ENCODE measurements at places on chromosomes 3 and 15. TPM values are rescaled to one million over a fixed set of nuclear protein-coding genes. Genes with fewer than 3 reads are reported as not detected.

The OR4F6 gene
- not detected for total RNA-seq

The COL7A1 gene
- total RNA-seq = 104 TPM

The SORD gene
- total RNA-seq = 18.5 TPM

The CNTN4 gene
- 2.3 TPM for total RNA-seq

The ZKSCAN7 gene
- total RNA-seq = 7.1 TPM

The ALDH1A3 gene
- total RNA-seq = 22.7 TPM

The PATL2 gene
- total RNA-seq = not detected

The GOLGA6D gene
- not detected for total RNA-seq

The ITIH4 gene
- total RNA-seq = not detected

The DTWD1 gene
- 56.0 TPM for total RNA-seq
